AG09309 (cell line): ENCODE measurements at places on chromosomes 12 and 14.

DNA sequence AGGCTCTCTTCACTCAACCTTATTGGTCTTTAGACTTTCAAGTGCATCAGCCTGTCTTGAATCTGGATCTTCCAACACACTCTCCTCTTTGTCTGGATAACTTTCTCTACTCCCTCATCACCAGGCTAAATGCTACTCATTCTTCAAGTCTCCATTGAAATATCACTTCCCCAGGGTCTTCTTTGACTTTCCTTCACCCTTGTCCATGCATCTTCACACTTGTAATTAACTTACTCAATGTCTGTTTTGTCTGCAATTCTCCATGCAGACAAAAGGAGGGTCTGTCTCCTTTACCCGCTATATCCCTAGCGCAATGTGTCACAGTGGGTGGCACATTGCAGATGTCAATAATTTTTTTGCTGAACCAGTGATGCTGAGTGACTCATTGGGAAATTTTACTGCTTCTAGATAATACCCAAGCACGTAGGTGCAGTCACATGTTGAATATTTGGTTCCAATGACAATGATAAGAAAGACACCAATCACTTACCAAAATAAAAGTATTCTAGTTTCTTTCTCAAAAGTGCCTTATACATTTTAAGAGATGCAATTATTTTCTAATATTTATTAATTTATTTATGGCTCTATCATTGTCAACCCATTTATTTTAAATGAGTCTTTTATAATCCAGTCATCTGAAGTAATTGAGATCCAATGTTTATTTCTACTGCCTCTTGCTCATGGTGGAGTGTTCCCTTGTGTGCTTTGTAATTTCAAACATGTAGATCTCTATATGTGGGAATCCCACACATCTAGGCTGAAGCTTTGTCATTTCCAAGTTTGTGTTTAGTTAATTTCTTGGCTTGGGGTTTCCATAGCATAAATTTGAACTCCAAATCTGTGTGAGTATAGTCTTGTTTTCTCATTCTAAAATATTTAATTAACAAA, 21.7 kb upstream of the RFC5 start:
- no peak for DNase-seq

- no peak for DNase-seq
Measured at GRCh38 chr12:111124183-111124582, 203.8 kb upstream of the MYL2 start.

DNA sequence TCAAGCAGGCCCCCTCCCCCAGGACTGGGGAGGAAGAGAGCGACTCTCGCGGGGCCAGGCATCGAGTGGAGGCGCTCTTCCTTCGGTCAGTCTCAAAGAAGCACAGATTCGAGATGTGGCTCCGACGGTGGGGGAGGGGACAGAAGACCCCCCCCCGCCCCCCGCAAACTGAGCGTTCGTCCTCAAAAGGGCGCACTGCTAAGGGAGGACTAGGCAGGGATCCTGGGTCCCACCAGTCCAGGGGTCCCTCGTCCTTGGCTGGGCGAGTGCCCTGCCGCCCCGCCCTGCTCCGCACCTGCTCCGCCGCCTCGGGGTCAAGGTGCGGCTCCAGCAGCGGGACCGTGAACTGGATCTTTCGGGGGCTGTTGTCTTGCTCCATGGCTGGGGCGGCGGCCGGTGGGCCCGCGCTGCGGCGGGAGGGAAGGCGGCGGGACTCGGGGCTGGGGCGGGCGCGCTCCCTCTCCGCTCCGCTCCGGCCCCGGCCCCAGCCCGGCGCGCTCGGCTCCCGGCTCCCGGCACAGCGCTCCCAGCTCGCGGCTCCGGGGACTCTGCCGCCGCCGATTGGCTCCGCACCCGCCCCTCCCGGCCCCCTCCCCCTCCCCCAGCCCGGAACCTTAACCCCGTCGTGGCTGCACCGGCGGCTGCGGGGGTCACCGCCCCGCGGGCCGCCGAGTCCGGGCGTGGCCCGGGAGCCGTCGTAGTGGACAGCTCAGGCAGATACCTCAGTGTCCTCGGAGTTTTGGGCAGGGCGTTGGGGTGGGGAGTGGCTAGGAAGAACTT, at the start of gene PPP1R1A:
TSS of gene PPP1R1A (minus strand) at position 550 of the 780 bp plus-strand sequence. CDS start at position 379, 171 bp downstream.
- no peak for DNase-seq

DNA sequence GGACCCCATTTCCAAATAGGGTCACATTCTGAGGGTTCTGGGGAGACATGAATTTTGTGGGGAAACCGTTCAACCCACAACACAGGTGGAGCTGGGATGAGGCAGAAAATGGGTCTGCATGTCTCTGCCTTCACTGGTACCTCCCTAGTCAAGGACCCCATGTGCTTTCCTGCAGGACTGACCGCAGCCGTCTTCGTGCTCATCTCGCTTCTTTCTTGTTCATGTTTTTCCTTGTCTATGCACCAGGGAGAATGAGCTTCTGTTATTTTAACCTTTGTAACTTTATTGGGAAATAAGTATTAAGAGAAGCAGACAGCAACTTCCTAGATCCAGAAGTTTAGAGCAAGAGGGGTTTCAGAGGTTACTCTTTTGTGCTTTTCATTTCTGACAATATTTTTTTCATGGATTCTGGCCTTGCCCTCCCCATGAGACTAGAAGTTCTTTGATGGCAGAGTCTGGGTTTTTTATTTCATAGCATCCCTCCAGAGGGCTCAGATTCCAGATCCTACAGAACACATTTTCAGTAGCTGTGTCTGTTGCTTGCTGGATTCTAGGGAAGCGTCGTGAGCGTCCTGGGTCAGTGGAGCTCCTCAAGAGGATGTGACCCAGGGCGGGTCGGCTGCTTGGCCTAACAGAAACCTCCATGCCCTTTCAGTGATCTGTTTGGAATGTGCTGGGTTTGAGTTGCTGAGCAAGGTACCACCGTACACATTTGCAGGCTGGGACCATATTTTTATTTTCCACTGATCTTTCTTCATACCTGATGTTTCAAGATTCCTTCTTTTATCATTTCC, 104.2 kb downstream of the ADGRD1 start:
- DNase-seq = no peak

DNA sequence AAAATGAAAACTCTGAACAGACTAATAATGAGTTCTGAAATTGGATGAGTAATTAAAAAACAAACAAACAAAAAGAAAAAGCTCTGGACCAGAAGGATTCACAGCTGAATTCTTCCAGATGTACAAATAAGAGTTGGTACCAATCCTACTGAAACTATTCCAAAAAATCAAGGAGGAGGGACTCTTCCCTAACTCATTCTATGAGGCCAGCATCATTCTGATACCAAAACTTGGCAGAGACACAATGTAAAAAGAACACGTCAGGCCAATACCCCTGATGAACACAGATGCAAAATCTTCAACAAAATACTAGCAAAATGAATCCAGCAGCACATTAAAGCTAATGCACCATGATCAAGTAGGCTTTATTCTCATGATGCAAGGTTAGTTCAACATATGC, 183.9 kb upstream of the CNOT2 start:
- no peak for DNase-seq

GRCh38 chr12:124404162-124404784, 109.4 kb downstream of the RFLNA start:
- no peak for DNase-seq

- no peak for DNase-seq
Measured at GRCh38 chr12:98291828-98292227, 223.6 kb upstream of the TMPO start.

GRCh38 chr12:105205322-105206048, 30.5 kb downstream of the APPL2 start:
- no peak for DNase-seq

DNA sequence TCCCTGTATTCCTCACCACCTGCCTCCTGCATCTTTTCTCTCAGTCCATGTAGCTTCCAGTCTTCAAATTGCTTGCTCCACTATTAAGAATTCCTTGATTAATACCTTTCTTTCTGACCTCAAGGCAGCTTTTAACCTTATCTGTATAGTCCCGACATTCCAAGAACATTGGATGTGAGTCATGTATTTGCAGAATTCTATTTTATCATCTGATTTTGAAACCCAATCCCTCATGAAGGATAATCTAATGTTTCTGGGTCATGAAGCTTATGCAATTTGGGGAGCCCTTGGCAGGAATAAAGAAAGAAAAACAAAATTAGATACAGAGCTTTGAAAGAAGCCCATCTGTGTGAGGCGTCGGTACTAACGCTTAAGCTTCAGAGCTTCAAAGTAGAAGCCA, 63.4 kb upstream of the CCND2 start:
- DNase-seq = no peak

DNA sequence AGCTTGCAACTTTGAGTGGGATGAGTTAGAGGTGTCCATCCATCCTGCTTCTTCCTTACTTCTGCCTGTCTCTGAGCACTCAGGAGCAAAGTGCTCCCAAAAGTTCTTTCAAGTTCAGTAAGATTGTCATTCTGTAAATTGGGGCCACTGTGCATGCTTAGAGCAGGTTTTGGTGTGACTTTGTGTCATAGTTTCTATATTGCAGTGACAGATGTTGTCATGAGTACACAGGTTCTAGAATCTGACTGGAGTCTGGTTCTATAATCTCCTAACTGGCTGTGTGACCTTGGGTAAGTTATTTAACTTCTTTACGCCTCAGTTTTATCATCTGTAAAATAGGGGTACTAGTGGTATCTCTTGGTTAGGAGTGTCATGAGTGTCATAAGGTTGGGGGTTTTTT, 202.7 kb upstream of the BCL2L14 start:
- DNase-seq = no peak

GRCh38 chr12:69334158-69334557, 14.0 kb upstream of the LYZ start:
- no peak for DNase-seq

DNA sequence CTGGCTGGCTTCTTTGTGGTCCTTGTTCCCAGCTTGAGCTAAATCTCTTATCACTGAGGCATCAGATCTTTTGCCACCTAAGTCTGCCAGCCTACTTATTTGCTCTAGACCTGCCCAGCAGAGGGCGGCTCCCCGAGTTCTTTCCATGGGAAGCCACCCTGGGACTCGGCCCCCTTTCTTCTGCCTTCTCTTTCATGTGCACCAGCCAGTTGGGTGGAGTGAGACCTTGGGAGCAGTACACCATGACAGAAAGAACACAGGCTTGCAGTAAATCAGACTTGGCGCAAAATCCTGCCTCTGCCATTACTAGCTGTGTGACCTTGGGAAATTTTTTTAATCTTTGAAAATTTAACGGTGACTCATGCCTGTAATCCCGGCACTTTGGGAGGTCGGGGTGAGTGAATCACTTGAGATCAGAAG, 7.4 kb downstream of the SMAGP start:
- no peak for DNase-seq

GRCh38 chr12:76489737-76490136, 69.8 kb downstream of the OSBPL8 start:
- DNase-seq = no peak

GRCh38 chr14:67951529-67952135, 132.1 kb downstream of the RAD51B start:
- DNase-seq = no peak

DNA sequence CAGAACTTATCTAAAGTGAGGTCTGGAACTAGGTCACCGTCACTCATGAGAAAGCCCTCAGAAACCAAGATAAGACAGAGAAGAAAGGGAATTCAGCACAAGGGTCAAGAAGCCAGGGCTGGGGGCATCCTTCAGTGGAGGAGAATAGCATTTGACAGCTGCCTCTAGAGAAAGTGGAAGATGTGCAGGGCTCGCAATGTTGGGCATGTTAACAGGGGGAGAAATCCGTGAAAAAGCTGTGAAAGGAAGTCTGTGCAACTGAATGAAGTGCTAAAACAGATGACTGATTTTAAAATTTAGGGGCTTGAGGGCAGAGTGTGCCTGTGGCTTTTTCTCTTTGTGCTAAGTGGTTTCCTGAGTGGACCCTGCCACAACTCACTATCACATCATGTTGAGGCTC, 97.7 kb upstream of the IFNG-AS1 start:
- no peak for DNase-seq

- peak; percentile 43 for DNase-seq
Measured at GRCh38 chr14:56422703-56423213, 156.8 kb upstream of the TMEM260 start.

DNA sequence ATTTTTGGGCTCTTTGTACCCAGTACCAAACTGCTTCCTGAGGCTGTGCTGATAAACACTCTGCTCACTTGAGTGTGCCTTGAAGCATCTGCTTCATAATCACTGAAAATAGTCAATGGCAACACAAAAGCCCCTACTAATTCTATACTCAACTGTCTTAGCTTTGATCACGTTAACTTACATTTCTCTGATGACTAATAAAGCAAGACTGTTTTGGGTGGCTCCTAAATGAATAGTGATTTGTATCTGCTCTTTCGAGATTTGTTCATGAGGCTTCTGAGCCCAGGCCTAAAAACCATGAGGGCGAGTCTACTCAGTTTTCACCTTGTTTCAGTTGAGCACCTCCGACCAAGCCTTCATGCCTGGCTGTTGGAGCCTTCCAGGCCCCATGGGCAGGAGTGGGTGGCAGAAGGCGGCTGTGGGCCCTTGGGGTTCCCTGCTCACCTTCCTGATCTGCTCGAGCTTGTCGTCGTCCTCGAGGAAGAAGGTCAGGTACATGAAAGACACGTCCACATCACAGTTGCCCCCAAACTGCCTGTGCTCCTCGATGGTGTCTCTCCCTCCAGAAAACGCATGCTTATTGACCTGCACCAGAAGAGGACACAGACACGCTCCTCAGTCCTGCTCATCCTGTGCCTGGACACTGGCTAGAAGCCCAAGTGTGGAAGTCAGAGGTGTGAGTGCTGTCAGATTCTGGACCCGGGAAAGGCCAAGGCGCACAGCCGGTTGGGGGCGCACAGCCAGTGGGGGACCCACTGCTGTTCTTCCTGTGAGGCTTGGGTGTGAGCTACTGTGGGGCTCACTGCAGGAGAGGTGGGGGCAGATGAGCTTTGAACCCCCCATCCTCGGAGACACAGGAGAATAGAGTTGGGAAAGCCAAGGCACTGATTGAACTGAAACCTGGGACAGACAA, 13.7 kb downstream of the SLC25A47 start:
- no peak for DNase-seq

GRCh38 chr12:25708661-25709060, 155.6 kb upstream of the LMNTD1 start:
- no peak for DNase-seq

DNA sequence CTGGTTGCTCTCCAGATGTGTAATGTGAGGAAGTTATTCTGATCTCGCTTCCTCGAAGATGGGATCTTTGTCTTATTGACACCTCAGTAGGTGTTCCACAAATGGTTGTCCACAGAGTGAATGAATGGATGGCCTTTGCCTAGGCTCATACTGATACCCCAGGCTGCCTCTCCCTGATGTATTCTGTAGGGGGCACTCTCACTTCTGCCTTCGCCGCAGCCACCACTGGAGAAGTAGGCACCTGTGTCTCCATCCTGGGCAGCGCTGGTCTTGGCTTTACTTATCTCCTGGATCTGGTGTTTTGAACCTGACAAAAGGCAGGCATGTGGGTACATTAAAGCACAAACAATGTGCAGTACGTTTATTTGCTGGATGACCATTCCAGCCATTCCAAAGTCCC, 82.1 kb downstream of the ZFP36L1 start:
- DNase-seq = no peak

DNA sequence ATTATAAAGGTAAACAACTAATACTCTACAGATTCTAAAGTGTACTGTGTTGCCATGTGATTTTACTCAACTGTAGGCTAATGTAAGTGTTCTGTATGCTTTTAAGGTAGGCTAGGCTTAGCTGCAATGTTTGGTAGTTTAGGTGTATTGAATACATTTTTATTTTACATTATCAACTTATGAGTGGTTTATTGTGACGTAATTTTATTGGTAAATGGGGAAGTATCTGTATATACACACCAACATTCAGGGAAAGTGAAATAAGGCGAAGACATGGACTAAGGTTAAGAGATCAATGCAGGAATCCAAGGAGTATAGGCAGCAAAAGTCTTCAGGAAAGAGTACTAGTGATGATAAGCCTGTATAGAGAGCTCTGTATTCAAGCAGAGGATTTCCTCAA, 365.8 kb upstream of the MGAT4C start:
- DNase-seq = no peak

- peak; percentile 40 for DNase-seq
Measured at GRCh38 chr14:88129306-88130056, 124.5 kb downstream of the GPR65 start.
